ENCODE measurements at places on chromosomes 6 and 20. TPM values are rescaled to one million over a fixed set of nuclear protein-coding genes. Genes with fewer than 3 reads are reported as not detected.

DNA sequence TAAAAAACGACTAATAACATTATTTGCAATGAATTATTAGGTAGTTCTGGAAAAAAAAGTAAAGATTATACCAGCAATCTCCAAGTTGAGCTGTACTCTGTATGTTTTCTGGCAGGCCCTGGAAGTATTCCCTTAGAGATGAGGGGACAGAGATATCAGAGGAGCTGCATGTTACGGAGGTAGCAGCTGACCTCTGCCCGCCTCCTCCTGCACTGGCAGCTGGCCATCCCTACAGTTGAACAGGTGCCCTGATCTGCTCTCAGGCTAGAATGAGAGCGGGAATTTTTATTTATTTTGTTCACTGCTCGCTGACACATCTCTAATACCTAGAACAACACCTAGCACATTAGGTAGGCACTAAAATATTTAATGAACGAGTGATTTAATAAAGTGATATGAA, 23.1 kb downstream of the FBXL4 start:
- DNase-seq, result no peak

GRCh38 chr6:45398075-45398813, 20.5 kb upstream of the SUPT3H start:
- DNase-seq, result no peak

DNA sequence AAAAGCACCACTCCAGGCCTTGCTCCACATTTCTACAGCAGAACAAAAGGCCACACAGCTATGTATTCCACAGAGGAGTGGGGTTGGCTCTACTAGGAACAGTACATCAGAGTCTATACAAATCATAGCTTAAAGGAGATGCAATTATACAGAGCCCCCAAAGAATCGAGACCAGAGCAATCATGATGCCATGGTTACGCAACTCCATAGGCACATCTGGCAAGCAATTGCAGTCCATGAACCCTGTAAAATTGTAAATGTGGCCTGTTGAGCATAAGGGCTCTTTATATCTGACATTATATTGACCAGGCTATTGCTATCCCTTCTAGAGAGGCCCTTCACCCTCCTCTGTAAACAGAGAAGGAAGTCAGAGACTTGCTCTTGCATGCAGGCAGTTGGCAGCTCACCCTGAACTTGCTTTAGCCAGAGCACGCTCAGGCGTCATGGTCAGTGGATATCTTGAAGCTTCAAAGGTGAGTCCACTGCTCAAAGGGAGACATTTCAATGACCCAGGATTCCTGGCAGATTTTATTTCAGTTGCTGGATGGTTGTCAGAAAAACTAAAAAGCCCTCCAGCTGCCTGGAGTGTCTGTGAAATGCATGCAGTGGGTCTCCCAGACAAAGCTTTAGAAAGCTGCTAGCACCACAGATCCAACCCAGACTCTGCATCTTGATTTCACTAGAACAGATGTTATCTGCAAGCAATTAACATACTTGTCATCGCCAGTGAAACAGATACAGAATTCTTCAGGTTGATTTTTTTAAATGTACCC, 357.2 kb downstream of the CENPW start:
- DNase-seq, result no peak

Gene OTOR
- not detected for total RNA-seq

Gene NUP43
- 24.8 TPM for total RNA-seq

DNA sequence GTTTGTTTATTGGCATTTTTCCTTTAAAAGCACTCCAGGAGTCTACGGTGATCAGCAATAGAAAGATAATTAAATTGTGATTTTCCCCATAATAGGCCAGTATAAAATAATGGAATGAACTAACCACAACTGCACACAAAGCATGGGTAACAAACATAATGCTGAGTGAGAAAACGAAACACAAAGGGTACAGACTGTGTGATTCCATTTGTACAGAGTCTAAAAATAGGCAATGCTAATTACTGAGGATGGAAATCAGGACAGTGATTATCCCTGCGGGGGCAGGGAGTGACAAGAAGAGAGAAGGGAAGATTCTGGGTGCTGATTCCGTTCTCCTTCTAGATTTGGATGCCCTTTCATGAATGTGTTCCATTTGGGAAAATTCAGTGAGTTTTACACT, 478.1 kb downstream of the PREX1 start:
- no peak for DNase-seq

DNA sequence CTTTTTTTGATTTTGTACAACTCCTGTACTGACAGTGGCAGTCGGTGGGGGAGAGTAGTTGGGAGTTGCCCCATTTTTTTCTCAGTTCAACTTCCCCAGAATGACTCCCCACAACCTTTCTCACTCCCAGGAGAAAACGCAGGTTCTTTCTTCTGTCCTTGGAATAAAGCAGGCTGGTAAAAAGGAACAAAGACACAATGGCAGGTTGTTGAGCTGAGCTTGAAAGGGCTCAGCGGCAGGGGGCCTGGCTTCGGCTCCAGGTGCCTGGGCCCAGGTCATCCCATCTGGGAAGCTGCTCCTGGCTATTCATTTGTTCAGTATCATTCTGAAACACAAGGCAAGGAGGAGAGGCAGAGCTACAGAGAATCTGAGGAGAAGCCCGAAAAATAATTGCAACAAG, 46.2 kb downstream of the PROKR2 start:
- no peak for DNase-seq

GRCh38 chr6:34144581-34145160, 1.2 kb downstream of the GRM4 start:
- DNase-seq, result peak; percentile 72

GRCh38 chr20:31711179-31712111, 11.2 kb downstream of the BCL2L1 start:
- no peak for DNase-seq

DNA sequence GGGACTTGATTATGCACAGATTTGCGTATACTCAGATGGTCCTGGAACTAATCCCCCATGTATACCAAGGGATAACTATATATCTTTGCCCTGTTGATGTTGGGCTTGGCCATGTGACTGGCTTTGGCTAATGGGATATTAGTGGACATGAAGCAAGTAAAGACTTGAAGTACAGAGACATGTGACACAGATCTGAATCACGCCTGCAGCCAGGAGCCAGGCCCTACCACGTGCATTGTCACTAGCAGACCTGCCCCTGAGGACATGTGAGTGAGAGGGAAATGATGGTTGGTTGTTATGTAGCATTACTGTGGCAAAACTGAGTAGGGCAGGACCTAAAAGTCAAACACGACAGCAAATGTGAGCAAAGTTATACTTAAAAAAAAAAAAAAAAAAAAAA, 155.7 kb downstream of the AKAP7 start:
- no peak for DNase-seq

DNA sequence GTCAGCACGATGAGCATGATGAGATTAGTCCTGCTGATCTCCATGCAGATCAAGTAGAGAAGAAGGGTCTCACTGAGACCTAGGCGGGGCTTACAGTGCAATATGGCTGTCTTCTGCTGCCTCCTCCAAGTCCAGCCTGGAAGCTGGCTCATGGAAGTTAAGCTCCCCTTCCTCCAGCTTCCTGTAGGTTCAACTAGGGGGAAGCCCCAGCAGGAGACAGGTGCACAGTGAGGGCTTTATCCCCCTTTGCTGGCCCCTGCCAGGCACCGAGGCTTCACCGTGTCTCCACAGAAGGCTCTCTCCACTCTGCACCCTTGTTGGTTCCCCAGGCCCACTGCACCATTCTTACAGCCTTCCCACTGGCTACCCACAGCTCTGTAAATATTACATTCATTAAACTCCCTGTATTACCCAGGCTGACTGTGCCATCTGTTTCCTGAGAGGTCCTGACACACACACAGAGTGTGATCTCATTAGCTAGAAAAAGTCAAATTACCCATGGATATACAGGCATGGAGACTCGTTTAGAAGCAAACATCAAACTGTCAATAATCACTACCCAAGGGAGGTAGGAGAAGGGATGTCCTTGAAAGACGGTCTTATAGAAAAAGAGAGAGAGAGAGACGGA, 90.4 kb downstream of the SLC2A10 start:
- no peak for DNase-seq

- DNase-seq, result no peak
These were observed 3.9 kb upstream of the TRIM38 start for GRCh38 chr6:25958700-25959162.

- DNase-seq, result no peak
These were observed 102.3 kb downstream of the ARHGAP18 start for GRCh38 chr6:129607581-129608186.

Gene BPIFB4
- not detected for total RNA-seq

DNA sequence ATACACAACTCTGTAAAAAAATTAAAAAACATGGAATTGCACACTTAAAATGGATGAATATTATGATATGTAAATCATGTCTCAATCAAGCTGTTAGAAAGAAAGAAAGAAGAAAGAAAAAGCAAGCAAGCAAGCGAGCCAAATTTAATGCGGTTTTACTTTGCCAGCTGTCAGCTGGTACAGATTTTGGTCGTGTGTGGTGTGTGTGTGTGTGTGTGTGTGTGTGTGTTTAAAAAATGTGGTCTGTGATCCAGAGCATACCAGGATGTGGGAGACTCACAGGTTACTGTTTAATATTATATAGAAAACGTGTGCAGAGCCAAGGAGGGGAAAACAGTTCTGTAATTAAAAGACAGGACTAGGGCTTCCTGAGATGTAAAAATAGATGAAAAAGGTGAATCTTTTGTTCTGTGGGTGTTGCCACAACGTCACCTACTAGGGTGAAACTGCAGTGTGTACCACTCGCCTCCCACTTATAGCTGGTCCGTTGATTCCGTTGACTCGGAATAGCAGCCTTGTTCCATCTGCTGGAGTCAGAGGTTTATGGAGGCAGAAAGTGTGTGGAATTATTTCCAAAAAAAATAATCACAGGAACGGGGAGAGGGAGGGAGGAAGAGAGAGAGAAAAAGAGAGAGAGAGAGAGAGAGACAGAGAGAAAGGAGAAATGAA, 197.7 kb downstream of the BCAS1 start:
- no peak for DNase-seq

DNA sequence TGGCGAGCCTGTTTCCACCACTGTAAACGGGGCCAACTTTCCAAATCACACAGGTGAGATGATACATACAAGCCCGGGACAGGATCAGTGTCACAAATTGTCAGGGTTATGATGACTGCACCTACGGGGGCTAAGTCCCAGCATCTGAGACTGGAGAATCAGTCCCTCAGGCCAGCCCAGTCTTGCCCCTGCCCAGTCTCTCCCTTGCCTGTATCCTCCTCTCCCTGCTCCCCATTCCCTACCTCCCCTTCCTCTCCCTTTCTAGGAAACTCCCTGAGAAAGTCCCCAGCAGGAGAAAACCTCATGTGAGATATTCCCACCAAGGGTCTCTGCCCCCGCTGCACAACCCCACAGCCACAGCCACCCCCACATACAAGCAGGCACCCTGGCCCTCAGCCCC, 1.5 kb downstream of the FOXS1 start:
- no peak for DNase-seq

- DNase-seq, result no peak
These were observed 69.1 kb downstream of the SLC35F1 start for GRCh38 chr6:117976030-117976651.

Gene DACT2
- 1.7 TPM for total RNA-seq

DNA sequence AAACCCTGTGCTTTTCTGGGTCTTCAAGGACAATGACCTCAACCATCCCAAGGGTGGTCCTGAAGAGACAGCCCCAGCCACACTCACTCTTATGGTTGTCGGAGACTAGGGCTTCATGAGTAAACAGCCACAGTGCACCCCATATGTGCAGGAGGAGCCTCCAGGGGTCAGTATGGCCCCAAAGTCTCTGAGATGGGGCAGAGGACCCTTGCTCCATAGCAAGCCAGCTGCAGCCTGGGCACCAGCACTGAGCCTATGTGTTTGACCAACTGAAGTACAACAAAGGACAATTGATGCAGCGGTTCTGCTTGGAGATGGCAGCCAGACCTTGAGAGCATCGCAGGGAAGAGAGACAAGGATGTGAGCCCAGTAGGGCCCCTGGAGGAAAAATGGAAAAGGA, 112.2 kb downstream of the LRFN2 start:
- DNase-seq, result no peak

DNA sequence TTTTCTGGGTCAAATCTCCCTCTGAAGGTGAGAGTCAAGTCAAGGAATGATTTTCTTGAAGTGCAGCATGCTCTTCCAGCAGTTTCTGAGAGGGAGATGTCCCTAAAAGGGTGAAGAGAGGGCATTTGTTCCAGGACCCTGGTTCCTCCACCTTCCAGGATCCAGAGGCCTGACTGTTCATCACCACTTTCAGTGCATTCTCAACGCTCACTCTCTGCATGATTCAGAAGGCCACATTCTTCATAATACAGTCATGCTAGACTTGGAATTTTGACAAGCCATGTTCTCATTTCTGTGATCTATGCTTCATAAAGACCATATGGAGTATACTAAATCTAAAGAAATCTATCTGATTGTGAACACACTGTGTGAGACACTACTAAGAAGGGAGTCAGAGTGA, 85.1 kb downstream of the PDE7B start:
- DNase-seq, result no peak

DNA sequence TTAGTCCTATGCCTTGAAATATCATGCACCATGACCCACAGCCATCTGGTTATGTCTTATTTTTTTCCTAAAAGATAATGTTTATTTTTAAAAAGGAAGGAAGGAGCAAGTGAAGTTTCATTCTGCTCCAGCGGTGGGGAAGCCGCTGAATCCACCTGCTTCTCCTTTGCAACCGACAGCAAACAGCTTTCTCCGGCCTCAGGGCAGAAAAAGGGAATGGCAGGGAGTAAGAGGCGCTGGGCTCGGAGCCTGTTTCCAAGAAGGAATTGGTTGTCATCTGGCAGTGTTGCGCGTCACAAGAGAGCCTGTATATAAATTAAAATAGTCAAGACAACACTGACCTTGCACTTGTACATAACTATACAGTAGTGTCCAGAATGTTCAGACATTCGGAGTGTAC, 14.2 kb downstream of the GFRA4 start:
- no peak for DNase-seq

- DNase-seq, result no peak
These were observed 138.0 kb upstream of the EEF1E1 start for GRCh38 chr6:8240301-8240700.

GRCh38 chr6:136608991-136609390, 58.8 kb upstream of the MAP7 start:
- DNase-seq, result no peak

DNA sequence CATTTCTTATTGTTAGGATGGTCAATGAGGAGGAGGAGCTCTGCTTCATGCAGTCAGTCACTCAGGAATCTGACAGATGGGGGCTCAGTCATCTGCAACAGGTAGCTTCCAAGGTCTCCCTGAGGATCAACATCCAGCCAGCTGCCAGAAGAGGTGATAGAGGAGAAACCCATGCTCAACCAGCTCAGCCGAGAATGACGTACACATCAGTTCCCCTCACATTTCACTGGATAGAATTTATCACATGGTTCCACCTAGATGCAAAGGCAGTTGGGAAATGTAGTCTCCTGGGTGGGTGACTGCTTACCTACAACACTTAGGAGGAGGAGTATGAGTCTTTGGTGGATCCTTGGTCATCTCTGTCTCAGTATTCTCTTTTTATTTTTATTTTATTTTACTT, 144.5 kb downstream of the CEBPB start:
- peak; percentile 38 for DNase-seq

Gene FAM229B
- 23.3 TPM for total RNA-seq
